Diencephalon (tissue), 1 donor: ENCODE measurements at places on chromosomes 6 and 20. TPM values are rescaled to one million over a fixed set of nuclear protein-coding genes. Genes with fewer than 3 reads are reported as not detected.

Gene ZBP1
- total RNA-seq = not detected

Gene VNN1
- not detected for total RNA-seq

Gene PRR18
- total RNA-seq = 2.5 TPM

Gene RSPO3
- 3.7 TPM for total RNA-seq

Gene MGME1
- 10.1 TPM for total RNA-seq

Gene PTCHD4
- 20.3 TPM for total RNA-seq

Gene TPBG
- 7.2 TPM for total RNA-seq

Gene CFAP61
- 8.8 TPM for total RNA-seq

Gene SF3B5
- 64.4 TPM for total RNA-seq

Gene PLN
- total RNA-seq = 0.46 TPM

Gene FAM217A
- not detected for total RNA-seq

Gene CLPSL1
- not detected for total RNA-seq

Gene MEP1A
- total RNA-seq = not detected

Gene UST
- 12.9 TPM for total RNA-seq

Gene CPNE5
- 36.0 TPM for total RNA-seq

Gene SLC26A8
- 9.0 TPM for total RNA-seq

Gene SLPI
- total RNA-seq = not detected

Gene CALHM5
- total RNA-seq = 1.2 TPM
